Ureter (tissue), 1 donor: ENCODE measurements at places on chromosomes 1 and 21. TPM values are rescaled to one million over a fixed set of nuclear protein-coding genes. Genes with fewer than 3 reads are reported as not detected.

The STRIP1 gene
- total RNA-seq: 41.5 TPM

The CFHR1 gene
- 2.3 TPM for total RNA-seq

DNA sequence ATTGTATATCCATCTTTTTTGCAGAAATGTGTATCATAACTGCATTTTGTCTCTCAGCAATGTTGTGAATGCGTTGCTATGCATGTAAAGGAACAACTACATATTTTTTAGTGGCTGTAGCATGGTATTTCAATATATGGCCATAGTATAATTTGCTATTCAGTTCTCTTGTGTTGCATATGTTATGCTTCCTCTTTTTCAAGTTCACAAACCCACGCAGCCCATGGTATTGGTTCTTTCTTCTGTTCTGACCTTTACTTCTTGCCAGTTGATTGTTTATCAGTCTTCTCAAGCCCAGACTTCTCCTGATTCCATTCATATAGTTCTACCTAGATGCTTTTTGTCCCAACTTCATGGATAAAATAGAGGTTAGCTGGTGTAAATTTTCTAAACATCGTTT lies 6.1 kb downstream of the SLC22A15 start:
- DNase-seq: no peak

GRCh38 chr1:147542569-147542897 lies 1.2 kb downstream of the BCL9 start:
- DNase-seq: no peak

GRCh38 chr1:214022810-214023425 lies 35.1 kb downstream of the PROX1 start:
- DNase-seq: no peak
